Naive thymus-derived CD8-positive, alpha-beta T cell (primary cell): ENCODE measurements at places on chromosomes 4 and X.

DNA sequence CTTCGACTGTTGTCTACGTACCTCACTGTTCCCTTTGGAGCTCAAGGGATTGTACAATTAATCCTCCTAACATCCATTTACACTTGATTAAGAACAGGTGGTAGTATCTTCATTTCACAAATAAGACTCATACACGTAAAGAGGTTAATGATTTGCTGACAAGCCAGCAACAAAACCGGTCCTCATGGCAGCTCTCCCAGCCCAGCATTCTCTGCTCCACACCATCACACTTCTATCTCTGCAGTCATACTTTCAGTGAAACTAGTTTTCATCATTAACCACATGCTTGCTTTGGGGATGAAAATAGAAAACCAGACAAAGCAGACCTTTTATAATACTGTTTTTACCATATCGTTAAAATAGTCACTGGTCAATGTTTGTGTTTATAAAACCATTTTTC is 28.7 kb upstream of the CASK start:
- DNase-seq: no peak
- no peaks in the 10 kb centered on the region for H3K27me3 ChIP-seq
- no peak overlapping the region for H3K4me3 ChIP-seq
- no peaks in the 10 kb centered on the region for H3K36me3 ChIP-seq

GRCh38 chrX:3362956-3363355 is 16.5 kb upstream of the MXRA5 start:
- H3K4me1 ChIP-seq: no peaks in the 10 kb centered on the region
- no peak overlapping the region for H3K27ac ChIP-seq
- DNase-seq: no peak
- H3K36me3 ChIP-seq: no peaks in the 10 kb centered on the region

DNA sequence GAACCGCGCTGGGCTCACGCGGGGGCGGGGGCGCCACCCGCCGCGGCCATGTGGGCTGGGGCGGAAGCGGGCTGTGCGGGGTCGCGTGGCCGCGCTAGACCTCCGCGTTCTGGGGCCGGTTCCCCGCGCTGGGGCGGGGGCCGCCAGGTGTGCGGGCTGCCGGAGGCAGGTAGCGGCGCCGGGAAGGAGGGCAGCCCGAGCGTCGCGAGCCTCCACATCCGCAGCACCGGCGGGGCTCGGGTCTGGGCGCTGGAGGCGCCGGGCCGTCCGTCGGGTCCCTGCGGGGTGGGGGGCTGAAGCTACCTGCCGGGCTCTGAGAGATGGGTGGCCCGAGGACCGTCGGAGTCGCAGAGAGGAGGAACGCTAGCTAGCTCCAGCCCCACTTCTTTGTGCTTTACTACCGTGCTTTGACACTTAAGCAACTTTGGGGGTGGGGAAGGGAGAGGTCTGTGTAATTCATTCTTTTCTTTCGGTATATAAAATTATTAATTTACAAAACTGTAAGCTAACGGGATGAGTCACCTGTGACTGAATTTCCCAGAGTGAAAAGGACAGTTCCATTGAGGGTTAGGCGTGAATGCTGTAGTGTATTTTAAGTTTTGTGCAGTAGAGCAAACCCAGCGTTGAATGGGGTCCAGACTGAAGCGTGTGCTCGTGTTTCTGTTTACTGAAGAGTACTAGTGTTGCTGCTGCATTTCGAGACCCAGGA is 689 bp downstream of the METAP1 start:
- DNase-seq: no peak
- H3K4me1 ChIP-seq: peaks cover 46% of the 10 kb centered on the region
- H3K4me3 ChIP-seq: peak overlapping the region; percentile 88
- no peaks in the 10 kb centered on the region for H3K27me3 ChIP-seq
- H3K36me3 ChIP-seq: peaks cover 3% of the 10 kb centered on the region
- H3K27ac ChIP-seq: peak overlapping the region; percentile 50

GRCh38 chrX:29587107-29587506 is 628.3 kb upstream of the MAGEB2 start:
- no peak for DNase-seq
- H3K27me3 ChIP-seq: no peaks in the 10 kb centered on the region
- no peak overlapping the region for H3K27ac ChIP-seq
- H3K36me3 ChIP-seq: no peaks in the 10 kb centered on the region

DNA sequence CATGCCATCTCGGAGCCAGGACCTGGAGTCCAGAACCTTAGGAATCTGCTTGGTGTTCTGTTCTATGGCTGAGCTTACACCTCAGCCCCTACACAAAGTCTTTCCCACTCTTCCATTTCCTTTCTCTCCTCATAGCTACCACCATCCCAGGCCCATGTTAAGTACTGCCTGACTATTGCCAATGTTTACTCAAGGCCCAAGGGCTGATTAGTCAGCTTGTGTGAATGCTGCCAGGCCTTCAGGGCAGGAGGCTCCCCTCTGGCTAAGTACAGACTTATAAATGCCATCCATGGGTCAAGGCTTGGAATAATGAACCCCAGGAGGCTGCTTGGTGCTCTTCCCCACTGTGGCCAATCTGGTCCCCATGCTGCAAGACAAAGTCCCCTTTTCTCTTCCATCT is 411.6 kb upstream of the MAGEB18 start:
- no peak for DNase-seq
- H3K36me3 ChIP-seq: no peaks in the 10 kb centered on the region
- H3K27me3 ChIP-seq: no peaks in the 10 kb centered on the region
- H3K4me1 ChIP-seq: no peaks in the 10 kb centered on the region
- H3K4me3 ChIP-seq: no peak overlapping the region
- H3K27ac ChIP-seq: no peak overlapping the region

DNA sequence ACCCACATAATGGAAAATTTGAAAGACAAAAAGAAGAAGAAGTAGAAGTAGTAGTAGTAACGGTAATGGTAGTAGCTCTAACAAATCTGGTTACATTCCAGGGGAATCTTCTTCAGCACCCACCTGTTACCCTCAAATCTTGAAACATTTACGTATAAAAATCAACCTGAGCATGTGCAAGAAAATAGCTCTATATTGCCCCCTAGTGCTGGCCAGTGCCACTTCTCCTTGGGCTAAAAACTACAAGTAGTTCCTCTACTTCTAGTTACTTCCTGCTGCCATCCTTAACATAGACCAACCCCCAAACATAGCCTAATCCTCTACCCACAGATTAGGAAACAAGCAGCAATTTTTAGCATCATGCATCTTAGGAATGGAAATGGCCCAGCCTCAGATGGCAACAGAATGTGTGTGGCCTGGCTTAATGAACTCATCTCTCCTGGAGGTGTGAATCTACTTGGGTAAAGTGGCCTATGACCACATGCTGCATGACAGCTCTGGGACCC is 3.1 kb downstream of the PDGFC start:
- H3K27me3 ChIP-seq: peaks cover 46% of the 10 kb centered on the region
- H3K36me3 ChIP-seq: no peaks in the 10 kb centered on the region
- DNase-seq: no peak
- peaks cover 15% of the 10 kb centered on the region for H3K4me1 ChIP-seq
- no peak overlapping the region for H3K4me3 ChIP-seq
- no peak overlapping the region for H3K27ac ChIP-seq

GRCh38 chrX:6313356-6313755 is 84.7 kb upstream of the NLGN4X start:
- DNase-seq: no peak
- no peak overlapping the region for H3K27ac ChIP-seq

DNA sequence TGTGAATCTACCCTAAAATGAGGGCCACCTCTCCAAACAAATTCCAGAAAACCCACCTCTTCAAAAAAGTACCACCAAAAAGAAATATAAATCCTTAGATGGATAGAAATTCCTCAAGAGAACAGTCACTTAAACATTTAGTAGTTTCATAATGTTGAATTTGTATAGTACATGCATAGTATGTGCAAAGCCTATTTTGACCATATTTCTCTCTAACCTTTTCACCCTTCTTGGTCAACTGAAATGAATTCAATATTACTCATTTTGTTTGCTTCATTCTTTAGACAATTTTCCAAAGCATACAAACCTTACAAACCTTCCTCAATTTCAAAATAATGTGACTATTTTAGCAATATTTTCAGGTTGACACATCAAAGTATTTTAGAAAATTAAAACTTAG is 4.1 kb downstream of the RHOXF1 start:
- H3K27me3 ChIP-seq: no peaks in the 10 kb centered on the region
- DNase-seq: no peak
- H3K27ac ChIP-seq: no peak overlapping the region
- peaks cover 6% of the 10 kb centered on the region for H3K36me3 ChIP-seq
- H3K4me3 ChIP-seq: no peak overlapping the region

DNA sequence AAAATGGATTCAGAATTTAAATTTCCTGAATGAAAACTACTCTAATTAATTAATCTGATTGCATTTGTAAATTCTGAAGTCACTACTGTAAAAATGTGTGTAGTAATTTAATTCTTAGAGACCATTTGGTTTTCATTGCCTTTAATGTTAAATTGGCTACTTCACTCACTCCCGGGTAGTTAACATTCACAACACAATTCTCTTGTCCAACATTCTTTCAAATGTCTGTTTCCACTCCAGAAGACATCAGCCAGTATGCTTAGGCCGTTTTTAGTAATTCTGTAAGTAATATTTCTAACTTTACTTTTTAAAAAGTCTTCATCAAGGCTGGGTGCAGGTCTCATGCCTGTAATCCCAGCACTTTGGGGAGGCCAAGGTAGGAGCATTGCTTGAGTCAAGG is 21.3 kb upstream of the USP46 start:
- no peaks in the 10 kb centered on the region for H3K4me1 ChIP-seq
- H3K4me3 ChIP-seq: no peak overlapping the region
- DNase-seq: no peak
- H3K36me3 ChIP-seq: no peaks in the 10 kb centered on the region
- H3K27ac ChIP-seq: no peak overlapping the region
- H3K27me3 ChIP-seq: peaks cover 3% of the 10 kb centered on the region

- no peaks in the 10 kb centered on the region for H3K36me3 ChIP-seq
- no peak overlapping the region for H3K27ac ChIP-seq
- H3K4me1 ChIP-seq: no peaks in the 10 kb centered on the region
Observed at GRCh38 chr4:157808796-157809383, 363.9 kb downstream of the GASK1B start.

- H3K27ac ChIP-seq: no peak overlapping the region
- H3K4me1 ChIP-seq: no peaks in the 10 kb centered on the region
- no peaks in the 10 kb centered on the region for H3K36me3 ChIP-seq
- no peak for DNase-seq
- H3K27me3 ChIP-seq: no peaks in the 10 kb centered on the region
- no peak overlapping the region for H3K4me3 ChIP-seq
Observed at GRCh38 chr4:19224820-19225219, 1026.9 kb upstream of the SLIT2 start.

GRCh38 chr4:151664289-151664688 is 96.5 kb downstream of the GATB start:
- no peaks in the 10 kb centered on the region for H3K27me3 ChIP-seq
- H3K36me3 ChIP-seq: no peaks in the 10 kb centered on the region
- DNase-seq: no peak
- peaks cover 9% of the 10 kb centered on the region for H3K4me1 ChIP-seq

GRCh38 chr4:159258889-159259560 is 156.1 kb downstream of the RAPGEF2 start:
- no peaks in the 10 kb centered on the region for H3K4me1 ChIP-seq
- no peak overlapping the region for H3K4me3 ChIP-seq
- no peak overlapping the region for H3K27ac ChIP-seq
- H3K36me3 ChIP-seq: peaks cover 12% of the 10 kb centered on the region
- H3K27me3 ChIP-seq: no peaks in the 10 kb centered on the region
- no peak for DNase-seq

GRCh38 chr4:169313732-169314131 is 43.0 kb upstream of the SH3RF1 start:
- H3K4me3 ChIP-seq: no peak overlapping the region
- no peaks in the 10 kb centered on the region for H3K36me3 ChIP-seq
- no peaks in the 10 kb centered on the region for H3K4me1 ChIP-seq
- DNase-seq: no peak

GRCh38 chr4:182800216-182800515 is 117.0 kb downstream of the DCTD start:
- H3K4me3 ChIP-seq: no peak overlapping the region
- H3K4me1 ChIP-seq: no peaks in the 10 kb centered on the region
- DNase-seq: no peak
- no peak overlapping the region for H3K27ac ChIP-seq
- no peaks in the 10 kb centered on the region for H3K36me3 ChIP-seq

DNA sequence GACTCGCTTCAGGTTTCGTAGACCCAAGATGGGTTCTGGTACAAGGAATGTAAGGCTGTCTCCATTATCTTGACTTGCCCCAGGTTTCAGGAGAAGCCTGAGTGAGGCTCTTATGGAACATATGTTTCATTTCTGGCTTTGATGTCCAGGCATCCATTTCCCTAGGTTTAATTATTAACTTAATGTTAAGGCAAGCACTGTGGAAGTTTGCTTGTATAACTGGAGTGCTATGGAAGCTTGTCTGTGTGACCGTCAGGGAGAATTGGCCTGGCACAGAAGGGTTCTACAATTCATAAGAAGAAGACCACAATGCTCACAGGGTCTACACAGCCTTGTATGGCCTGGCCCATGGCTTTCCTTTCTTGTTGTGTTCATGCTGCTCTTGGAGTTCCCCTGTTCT is 47.2 kb upstream of the PPP1R2C start:
- DNase-seq: no peak
- no peak overlapping the region for H3K4me3 ChIP-seq
- peaks cover 4% of the 10 kb centered on the region for H3K4me1 ChIP-seq
- H3K36me3 ChIP-seq: no peaks in the 10 kb centered on the region
- no peaks in the 10 kb centered on the region for H3K27me3 ChIP-seq
- no peak overlapping the region for H3K27ac ChIP-seq

GRCh38 chr4:164977243-164978164 is at the start of gene TRIM61:
Gene TRIM61 (minus strand): TSS chr4:164977657. CDS start chr4:164970002, 7,655 bp downstream.
- peaks cover 6% of the 10 kb centered on the region for H3K27me3 ChIP-seq
- H3K27ac ChIP-seq: peak within 1 kb of the TSS; percentile 95
- peak within 1 kb of the TSS; percentile 79 for H3K4me3 ChIP-seq

DNA sequence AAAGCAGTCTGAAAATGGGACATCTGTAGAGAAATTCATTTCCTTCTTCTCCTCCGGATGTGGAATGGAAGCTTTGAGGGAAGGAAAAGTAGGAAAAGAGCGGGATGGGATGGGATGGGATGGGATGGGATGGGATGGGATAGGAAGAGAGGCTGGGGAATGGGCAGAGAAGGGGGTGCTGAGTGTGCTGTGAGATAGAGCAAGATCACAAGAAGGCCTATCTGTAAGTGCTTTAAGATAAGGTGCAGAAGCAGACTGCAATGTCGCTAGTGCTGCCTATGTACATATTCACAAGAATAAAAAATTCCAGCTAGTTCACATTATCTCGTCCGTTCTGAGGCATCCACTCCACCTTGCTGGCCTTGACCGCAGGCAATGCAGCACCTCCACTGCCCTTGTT is 86.2 kb downstream of the IRF2 start:
- H3K4me3 ChIP-seq: no peak overlapping the region
- H3K27ac ChIP-seq: peak overlapping the region; percentile 48
- DNase-seq: no peak

- H3K27me3 ChIP-seq: no peaks in the 10 kb centered on the region
- H3K36me3 ChIP-seq: peaks cover 5% of the 10 kb centered on the region
- no peak overlapping the region for H3K27ac ChIP-seq
- H3K4me3 ChIP-seq: no peak overlapping the region
- no peaks in the 10 kb centered on the region for H3K4me1 ChIP-seq
Observed at GRCh38 chrX:148784856-148785255, 284.4 kb downstream of the AFF2 start.

GRCh38 chr4:145130130-145130529 is 32.0 kb downstream of the ABCE1 start:
- H3K27ac ChIP-seq: peak overlapping the region; percentile 80
- H3K4me3 ChIP-seq: no peak overlapping the region
- H3K27me3 ChIP-seq: no peaks in the 10 kb centered on the region
- peaks cover 5% of the 10 kb centered on the region for H3K36me3 ChIP-seq

GRCh38 chrX:3728454-3728853 is 15.0 kb upstream of the PRKX start:
- peak overlapping the region; percentile 29 for H3K27ac ChIP-seq
- H3K36me3 ChIP-seq: no peaks in the 10 kb centered on the region
- DNase-seq: no peak
